Heart left ventricle (tissue), 16 donors: ENCODE measurements at places on chromosomes 11 and 22.
A peak's percentile ranks its signal among the peaks of the same experiment; 100 is the strongest.

GRCh38 chr11:69880826-69881445 is 61.7 kb upstream of the FGF3 start:
- no peak for DNase-seq

- DNase-seq: no peak
Measured at GRCh38 chr11:23933721-23934120, 563.1 kb upstream of the LUZP2 start.

GRCh38 chr11:114280696-114281095 is 15.5 kb upstream of the NNMT start:
- DNase-seq: peak; percentile 64

GRCh38 chr11:65301491-65302329 is 13.0 kb upstream of the CDC42EP2 start:
- peak; percentile 85 for DNase-seq

- no peak for DNase-seq
Measured at GRCh38 chr11:7300281-7300680, 48.6 kb downstream of the SYT9 start.

- DNase-seq: no peak
Measured at GRCh38 chr11:27837895-27838563, 137.8 kb upstream of the BDNF start.

DNA sequence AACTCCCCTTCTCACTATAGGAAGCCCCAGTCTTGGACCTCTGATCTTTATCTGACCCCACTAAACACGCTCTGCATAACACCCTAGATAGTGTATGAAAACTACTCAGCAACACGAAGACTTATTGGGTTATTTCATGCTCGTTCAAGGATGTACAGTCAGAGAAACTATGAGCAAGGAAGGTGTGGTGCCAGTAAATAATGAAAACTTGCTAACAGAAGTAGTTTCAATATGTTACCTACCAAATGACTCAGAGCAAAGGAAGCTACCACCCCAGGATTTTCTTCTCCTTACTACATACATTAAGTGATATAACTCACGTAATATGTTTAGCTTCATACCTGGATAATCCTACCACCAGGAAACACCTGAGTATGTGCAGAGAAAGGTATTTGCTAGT is 25.9 kb upstream of the LYVE1 start:
- no peak for DNase-seq

GRCh38 chr22:48755059-48755949 is 1072.4 kb downstream of the BRD1 start:
- no peak for DNase-seq

DNA sequence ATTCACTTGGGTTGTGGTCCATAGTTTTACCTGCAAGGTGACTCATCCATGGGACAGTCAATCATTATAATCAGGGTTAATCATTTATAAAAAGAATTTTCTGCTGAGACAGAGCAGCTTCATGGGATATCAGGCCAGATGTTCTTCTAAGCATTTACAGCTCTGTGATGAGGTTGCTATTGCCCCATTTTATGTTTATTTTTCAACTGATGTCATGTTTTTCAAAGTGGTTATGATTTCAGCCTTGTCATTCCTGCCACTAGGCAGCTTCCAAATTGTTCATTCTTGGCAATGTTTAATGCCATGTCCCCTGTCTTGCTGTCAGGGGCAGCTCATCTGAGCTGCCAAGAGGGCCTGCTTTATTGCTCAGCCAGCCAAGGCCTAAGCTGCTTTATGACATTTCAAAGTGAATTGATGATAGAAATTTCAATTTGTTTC is 35.9 kb upstream of the ZBED5 start:
- DNase-seq: no peak

DNA sequence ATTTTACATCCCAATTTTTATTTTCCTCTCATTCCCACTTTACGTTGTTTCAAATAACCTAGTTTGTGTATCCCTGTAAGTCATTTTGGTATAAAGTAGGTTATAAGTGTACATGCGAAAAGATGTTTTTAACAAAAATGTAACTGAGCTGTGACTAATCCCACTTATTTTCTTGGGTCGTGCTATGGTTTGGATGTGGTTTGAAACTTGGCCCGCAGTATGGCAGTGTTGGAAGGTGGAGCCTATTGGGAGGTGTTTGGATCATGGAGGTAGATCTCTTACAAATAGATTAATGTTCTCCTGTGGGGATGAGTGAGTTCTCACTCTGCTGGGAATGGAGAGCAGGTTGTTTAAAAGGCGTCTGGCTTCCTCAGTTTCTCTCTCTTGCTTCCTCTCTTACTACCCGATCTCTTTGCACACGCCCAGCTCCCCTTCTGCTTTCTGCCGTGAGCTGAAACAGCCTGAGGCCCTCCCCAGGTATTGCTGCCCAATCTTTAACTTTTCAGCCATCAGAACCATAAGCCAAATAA is 7.2 kb downstream of the RPL27A start:
- no peak for DNase-seq

- DNase-seq: no peak
Measured at GRCh38 chr11:34176751-34177209, 71.4 kb downstream of the NAT10 start.

DNA sequence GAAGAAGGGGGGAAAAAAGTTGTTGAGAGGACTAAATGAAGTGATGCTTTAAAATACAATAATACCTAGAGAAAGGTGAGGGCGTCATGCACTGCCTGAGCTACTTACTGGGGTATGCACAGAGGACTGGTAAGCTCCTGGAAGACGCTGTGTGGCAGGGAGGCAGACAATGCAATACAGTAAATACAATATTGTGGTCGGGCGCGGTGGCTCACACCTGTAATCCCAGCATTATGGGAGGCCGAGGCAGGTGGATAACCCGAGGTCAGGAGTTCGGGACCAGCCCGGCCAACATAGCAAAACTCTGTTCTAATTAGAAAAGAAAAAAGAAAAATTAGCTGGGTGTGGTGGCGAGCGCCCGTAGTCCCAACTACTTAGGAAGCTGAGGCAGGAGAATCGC is 683 bp upstream of the SYTL2 start:
- no peak for DNase-seq

DNA sequence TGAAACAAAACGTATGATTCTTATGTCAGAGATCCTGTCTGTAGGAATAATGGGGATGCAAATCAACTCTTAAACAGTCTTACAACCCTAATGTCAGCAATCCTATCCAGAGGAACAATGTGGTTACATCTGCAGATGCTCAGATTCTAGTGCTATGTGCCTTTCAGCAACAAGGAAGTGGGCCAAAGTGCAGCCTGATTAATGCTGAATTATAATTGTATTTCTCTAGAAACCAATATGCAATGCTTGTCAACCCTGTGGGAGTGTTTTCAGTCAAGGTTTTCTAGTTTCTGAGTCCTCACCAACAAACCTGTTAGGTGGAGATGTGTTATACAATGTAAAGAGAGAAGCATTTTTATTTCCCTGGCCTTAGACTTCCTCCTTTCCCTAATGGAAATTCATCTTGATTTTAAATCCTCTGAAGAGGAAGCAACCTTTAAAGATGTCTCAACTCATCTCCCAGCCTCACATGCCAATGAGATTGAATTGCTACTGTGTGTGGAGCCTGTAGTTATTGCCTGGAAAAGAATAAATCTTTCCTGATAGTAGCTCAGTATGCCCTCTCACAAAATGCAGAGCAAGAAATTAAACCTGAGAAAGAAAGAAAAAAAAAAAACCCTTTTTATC is 26.2 kb upstream of the TMEM123 start:
- no peak for DNase-seq

DNA sequence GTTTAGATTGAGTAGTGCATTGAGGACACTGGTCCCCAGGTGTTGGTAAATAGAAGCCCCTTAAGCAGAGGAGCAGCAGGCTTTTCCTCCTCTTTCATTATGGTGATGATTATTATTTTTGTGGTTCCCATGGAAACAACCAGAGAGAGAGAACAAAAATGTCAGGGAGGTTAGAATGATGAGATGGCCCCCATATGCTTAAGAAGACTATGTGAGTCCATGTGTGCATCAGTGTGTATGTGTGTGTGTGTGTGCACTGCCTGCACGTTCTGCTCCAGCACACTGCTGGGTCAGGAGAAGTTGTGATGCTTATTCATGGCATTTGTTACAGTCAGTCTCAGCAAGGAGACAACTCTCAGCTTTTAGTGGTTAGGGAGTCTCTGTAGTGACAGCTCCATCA is 724.2 kb downstream of the NTM start:
- no peak for DNase-seq

GRCh38 chr11:17683377-17684161 is 35.8 kb upstream of the MYOD1 start:
- DNase-seq: no peak

GRCh38 chr11:450809-451451 is 851 bp downstream of the PTDSS2 start:
- DNase-seq: peak; percentile 44

- DNase-seq: no peak
Measured at GRCh38 chr11:48107188-48107704, 109.4 kb upstream of the OR4B1 start.

- peak; percentile 81 for DNase-seq
Measured at GRCh38 chr11:65884716-65885092, 3.6 kb downstream of the FIBP start.

DNA sequence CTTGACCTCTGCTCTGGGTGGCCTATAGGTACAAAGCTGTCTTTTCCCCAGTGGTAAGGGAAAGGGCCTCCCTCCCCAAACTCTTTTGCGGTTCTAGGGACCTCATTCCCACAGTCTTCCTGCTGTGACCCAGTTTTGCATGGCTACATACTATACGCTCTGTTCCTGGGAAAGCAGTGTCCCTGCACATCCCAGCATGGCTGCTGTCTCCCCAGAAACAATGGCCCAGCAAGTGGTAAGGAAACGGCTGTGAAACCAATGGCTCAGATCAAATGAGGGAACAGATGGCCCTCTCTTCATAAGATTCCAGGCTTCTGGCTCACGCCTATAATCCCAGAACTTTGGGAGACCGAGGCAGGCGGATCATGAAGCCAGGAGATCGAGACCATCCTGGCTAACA is 41.1 kb downstream of the RPL27A start:
- DNase-seq: no peak

DNA sequence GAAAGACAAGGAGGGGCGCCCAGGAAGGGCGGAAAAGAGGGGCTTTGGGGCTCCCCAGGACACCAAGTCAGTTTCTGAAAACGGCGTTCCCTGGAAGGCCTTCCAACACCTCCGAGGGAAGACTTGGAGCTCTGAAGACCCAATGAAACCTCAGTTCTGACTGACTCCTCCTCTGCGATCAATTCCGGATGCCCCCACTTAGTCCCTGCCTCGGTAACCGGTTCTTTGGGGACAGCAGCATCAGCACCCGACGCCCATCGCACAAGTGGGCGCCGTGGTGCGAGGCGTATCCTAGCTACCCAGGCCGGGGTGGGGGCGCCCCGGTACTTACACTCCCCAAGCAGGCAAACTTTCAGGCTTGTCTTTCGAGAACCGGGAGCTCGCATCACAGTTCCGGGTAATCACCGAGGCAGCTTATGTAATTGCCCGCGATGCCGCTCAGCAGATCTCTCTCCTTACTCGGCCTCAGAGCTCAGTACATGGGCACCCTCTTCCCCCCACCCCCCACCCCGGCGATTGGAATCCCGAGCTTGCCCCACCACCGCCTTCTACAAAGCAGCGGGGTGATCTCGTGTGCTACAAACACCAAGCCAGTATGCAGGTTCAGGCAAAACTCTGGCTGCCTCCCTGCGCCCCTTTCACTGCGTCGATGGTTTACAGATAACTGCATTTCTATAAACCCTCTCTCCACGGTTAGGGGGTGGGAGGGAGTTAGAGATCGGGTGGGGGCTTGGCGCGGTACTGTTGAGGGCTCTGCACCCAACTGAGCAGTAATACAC is 2.0 kb downstream of the TENM4 start:
- DNase-seq: no peak

DNA sequence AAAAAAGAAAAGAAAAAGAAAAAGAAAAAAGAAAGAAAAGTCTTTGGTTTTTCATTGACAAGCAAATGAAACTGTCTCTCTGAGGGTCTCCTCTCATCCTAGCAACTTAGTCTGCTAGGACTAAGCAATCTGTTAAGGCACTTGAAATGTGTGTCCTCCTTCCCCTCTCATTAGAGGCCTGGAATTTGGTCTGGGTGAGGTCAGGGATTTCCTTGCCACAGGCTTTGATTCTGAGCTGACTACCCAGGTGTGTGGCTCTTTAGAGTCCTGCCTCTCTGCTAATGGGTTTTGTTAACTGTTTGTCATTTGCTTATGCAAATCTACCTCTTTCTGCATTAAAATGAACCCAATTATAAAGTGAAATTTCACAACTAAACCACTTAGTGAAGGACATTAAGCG is 18.3 kb upstream of the PKNOX2 start:
- DNase-seq: no peak

DNA sequence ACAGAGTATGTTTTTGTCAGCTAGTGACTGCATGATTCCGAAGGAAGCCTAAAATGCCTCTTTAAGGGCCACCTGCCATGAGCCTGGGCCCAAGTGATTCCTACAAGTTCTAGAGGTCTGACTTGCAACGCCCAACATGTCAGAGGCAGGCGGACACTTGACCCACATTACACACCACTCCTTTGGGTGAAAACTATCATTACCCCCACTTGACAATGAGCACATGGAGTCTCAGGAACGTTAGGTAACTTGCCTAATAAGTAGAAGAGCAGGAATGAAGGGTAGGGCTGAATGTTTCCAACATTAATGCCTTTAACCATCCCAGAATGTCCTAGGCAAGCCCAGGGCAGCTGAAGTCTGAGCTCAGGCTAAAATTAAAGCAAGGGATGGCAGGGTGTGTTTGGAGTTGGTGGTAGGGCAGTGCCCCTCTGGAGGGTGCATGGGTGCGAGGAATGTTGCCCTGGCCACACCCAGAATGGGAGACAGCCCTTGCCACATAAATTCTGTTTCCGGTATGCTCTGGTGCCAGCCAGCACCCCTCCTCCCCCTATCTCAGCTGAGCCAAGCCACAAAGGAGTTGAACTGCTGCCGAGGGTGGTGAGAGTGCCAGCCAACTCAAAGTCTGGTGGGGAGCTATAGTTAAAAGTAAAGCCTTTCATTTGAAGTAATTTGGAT is 2.5 kb downstream of the PLAAT2 start:
- DNase-seq: peak; percentile 20

DNA sequence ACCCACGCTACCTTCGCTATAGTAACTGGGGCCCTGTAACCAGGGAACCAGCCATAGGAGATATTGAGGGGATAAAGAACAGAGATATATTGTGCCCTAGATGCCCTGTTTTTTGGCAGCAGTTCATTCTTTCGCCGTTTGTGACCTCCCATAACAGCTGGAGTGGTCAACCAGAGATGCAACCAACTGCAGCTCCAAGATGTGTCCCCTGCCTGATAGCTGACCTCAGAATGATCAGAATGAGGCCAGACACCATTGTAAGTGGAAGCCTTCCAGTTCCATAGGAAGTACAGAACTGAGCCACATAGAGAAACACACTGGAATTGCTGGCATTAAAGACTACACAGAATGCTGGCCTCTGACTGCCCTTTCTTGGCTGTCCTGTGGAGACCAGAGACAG is 39.2 kb downstream of the P4HA3 start:
- DNase-seq: no peak

- DNase-seq: no peak
Measured at GRCh38 chr11:80239217-80239616, 798.4 kb upstream of the TENM4 start.

GRCh38 chr11:86760577-86760976 is 39.8 kb upstream of the PRSS23 start:
- no peak for DNase-seq
